Choroid plexus epithelial cell (primary cell): ENCODE measurements at places on chromosomes 16 and 17.

GRCh38 chr16:4381935-4382794 lies 10.5 kb downstream of the VASN start:
- DNase-seq, result no peak

DNA sequence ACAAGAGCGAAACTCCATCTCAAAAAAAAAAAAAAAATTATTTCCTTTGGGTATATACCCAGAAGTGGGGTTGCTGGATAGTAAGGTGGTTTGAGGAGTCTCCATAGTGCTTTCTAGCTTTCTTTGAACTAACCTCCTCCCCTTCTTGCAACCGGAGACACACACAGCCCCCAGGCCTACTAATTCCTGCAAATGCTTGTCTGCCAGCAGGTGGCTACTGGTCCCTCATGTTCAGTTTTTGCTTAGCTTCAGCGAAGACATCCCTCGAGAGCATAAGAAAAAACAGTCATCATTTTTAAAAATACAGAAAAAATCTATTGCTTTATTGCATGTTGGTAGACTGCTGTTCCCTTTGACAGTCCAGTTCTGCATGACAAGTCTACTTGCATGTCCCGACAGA lies 439.0 kb downstream of the UTP18 start:
- DNase-seq, result no peak

- no peak for DNase-seq
These were observed 4.7 kb downstream of the MLX start for GRCh38 chr17:42571435-42572225.

GRCh38 chr16:2865651-2866050 lies 7.7 kb upstream of the PRSS22 start:
- no peak for DNase-seq

- no peak for DNase-seq
These were observed 31.1 kb downstream of the HS3ST3B1 start for GRCh38 chr17:14331982-14332298.

GRCh38 chr17:72576289-72576759 lies 455.5 kb downstream of the SOX9 start:
- DNase-seq, result no peak

DNA sequence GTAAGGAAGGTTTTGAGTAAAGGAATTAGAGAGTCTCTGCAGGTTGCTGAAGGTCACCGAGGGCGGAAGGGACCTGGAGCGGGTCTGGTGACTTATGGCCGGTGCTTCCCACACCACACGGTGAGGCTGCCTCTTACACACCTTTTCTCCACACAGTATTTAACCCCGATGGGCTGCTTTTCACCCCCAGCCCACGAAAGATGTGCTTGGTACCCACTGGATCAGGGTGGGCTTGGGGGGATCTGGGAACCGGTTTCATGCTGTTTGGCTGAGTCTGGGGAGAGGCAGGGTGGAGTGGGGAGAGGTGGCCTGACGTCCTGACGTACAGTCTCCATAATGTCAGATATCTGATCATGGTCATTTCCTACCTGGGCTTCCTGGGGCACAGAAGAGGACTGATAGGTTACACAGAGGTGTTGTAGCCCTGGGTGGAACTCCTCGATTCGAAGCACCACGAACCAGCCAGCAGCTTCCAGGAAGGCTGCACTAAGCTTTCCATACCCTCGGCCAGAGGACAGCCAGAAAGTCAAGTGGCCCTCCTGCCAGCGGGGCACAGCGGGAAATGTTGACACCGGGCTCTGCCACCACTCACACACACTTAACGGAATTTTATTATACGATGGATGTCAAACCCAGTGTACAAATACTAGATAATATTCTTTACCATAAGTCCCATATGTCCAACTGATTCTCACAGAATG lies 34.0 kb downstream of the OR1D5 start:
- DNase-seq, result no peak

DNA sequence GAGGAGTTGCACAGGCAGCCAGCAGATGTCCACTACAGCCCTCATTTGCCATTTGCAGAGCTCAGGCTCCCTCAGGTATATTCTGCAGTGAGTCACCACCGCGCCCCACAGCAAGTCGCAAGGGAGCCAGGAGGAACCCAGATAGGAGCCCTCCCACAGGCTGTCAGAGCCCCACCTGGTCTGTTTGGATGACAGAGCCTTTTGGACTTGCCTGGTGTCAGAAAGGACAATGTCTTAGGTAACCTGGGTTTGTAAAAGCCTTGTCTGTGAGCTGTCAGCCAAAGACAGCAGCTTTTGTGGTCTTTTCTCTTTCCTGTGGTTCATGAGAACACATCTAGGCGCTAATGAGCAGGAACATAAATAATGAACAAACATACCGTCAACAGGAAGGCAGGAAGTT lies 70.9 kb downstream of the GNAO1 start:
- DNase-seq, result no peak

DNA sequence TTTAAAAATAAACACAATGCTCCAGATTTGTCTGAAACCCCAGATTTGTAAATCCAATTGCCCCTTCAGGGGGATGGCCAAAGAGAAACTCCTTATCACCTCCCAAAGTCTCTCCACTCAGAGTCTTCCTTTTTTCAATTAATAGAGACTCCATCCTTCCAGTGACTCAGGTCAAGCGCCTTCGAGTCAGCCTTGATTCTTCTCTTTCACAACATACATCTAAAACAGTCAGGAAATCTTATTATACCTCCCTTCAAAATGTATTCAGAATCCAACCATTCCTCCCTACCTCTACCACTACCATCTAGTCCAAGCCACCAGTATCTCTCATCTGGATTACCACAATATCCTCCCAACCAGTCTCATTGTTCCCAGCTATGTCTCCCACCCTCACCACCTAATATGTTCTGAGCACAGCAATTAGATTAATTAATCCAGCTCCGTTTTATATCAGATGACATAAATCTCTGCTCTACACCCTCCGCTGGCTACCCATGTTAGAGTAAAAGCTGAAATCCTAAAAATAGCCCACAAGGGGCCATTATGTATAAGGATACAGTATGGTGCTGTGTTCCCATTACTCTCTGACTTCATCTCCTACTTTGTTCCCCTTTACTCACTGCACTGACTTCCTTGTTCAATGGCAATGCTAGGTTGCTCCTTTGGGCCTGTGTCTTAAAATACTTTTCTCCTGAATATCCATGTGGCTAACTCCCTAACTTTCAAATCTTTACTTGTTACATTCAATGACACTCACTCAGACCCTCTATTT lies 11.8 kb downstream of the SIAH1 start:
- no peak for DNase-seq

- DNase-seq, result no peak
These were observed 8.1 kb downstream of the MKS1 start for GRCh38 chr17:58210922-58211321.

DNA sequence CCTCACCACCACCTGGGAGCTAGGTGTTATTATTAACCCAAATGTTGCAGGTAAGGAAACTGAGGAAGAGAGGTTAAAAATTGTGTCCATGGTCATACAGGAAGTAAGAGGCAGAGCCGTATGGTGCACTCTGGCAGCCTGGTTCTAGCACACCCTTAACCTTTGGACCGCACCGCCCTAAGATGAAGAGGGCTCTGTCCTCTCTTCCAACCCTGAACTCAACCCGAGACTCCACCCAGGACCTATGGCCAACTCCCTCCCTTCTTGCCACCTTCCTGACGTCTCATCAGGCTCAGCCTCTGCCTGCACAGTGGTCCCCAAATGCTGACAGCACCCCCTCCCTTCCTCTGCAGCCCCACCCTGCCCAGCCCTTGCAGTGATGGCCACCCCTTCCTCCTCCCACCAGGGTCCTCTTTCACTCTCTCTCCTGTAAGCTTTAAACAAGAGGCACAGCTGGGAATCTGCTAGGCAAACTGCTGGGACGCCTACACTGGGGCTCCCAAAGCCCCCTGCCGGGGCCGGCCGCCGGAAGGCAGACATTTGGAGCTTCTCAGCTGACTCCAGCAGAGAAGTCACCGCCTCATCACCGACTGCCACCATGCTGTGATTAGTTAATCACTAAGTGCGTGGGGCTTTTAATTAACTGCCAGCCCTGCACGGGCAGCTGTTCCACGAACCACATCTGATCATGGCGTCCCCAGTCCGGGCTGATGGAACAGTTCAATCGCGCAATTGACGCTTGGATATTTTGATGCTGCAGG lies 16.7 kb upstream of the C16orf78 start:
- no peak for DNase-seq

DNA sequence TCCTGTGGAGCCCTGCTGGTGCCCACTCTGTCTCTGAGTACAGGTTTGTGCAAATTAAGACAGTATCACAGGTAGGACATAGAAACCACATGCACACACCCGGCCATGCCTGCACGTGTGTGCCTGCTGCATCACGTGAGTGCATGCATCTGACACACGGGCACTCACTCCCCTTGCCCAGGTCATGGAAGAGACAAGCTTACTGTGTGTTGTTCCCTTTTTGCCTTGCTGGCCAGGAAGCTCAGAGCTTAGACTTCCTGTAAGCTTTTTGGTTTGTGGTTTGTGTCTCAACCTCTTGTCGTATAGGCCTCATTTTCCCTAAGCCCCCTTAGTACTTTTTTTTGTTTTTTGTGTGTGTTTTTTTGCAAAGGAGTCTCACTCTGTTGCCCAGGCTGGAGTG lies 25.0 kb downstream of the ZNF469 start:
- no peak for DNase-seq

DNA sequence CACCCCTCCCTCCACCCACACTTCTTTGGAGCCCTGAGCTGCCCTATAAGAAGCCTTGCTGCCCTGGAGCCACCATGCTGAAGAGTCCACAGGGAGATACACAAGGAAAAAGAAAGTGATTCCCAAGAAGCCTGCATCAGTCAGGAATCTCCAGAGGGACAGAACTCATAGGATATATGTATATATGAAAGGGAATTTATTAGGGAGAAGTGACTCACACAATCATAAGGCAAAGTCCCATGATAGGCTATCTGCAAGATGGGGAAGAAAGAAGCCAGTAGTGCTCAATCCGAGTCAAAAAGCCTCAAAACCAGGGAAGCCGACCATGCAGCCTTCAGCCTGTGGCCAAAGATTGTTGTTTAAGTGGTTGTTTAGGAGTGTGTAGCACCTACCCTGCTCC lies 87.9 kb downstream of the TMEM114 start:
- DNase-seq, result no peak

GRCh38 chr16:35732046-35732810 lies 2272.8 kb downstream of the TP53TG3F start:
- no peak for DNase-seq

DNA sequence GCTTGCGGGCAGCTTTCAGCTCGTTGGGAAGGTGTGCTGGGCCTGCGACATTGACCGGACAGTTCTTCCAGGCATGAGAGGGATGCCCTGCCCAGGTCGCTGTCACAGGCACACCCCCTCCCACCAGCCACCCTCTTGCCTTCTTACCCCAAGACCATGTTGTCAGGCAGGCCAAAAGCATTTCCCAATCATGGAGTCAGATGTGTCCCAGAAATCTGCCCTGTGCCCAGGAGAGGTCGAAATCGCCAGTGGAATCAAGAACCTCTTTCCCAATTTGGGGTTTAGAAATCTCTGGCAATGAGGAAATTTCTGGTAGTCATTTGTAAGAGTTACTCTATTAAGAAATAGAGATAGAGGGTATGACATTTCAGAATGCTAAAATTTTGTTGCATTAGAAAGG lies 177.1 kb downstream of the RAB11FIP4 start:
- no peak for DNase-seq

DNA sequence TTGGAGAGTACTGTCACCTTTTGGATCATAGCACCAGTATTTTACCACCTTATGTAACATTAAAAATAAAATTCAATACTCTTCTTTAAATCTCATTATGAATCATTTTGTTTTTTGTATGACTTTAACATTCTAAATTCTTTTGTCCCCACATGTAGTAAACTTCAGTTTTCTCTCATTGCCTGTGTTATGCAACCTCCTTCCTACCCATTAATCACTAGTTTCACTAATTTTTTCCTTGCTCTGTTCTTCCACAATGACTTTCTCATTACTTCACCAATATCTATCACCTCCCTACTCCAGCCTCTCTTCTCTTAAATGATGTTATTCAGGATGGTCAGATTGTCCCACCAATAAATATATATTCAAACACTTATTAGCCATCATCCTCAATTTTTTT lies 68.7 kb downstream of the TTC19 start:
- DNase-seq, result no peak

DNA sequence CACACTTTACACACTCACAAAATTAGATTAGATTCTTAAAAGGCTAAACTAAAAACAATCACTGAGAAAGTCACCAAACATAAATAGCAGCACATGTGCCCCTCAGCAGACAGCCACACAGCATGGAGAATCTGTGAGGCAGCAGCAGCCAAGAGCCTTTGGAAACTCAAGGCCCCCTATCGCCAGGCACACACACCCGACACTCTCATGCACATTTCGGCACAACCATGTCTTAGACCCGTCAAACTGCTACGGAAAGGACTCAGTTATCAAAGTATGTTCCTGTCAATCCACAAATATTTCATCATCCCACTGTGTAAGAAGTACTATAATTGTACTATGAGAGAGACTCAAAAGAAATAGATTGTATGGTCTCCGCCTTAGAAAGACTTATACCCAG lies 20.9 kb downstream of the UBE2O start:
- DNase-seq, result peak; percentile 25

DNA sequence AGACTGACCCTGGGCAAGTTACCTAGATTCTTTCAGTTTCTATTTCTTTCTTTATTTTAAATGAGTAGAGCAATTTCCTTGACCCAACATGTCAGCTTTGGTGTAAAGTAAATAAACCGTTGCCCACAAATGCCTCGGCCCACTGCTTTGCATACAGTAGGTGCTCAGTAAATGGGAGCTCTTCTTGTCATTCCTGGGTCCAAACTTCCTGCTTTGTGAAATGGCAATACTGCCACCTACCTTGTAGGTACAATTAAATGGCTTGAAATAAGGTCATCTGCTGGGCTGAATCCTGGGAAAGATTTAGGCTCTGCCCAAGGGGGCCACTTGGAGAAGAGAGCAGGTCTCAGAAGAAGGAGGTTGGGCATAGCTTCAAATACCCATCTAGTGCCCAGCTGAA lies 253.0 kb downstream of the HS3ST3B1 start:
- DNase-seq, result peak; percentile 6

- no peak for DNase-seq
These were observed 18.7 kb downstream of the CD300A start for GRCh38 chr17:74485022-74485743.

GRCh38 chr16:11254913-11255736 lies 879 bp downstream of the SOCS1 start:
- peak; percentile 61 for DNase-seq

- DNase-seq, result no peak
These were observed 445.7 kb downstream of the CDH8 start for GRCh38 chr16:61590577-61590976.
